HFFc6 (cell line): ENCODE measurements at places on chromosomes 7 and 10. TPM values are rescaled to one million over a fixed set of nuclear protein-coding genes. Genes with fewer than 3 reads are reported as not detected.

- DNase-seq: peak; percentile 98
These were observed at the start of gene TWIST1 for GRCh38 chr7:19117091-19117869. Gene TWIST1, minus strand, starts transcription at chr7:19117636. Its CDS starts 315 bp downstream, at chr7:19117321.

DNA sequence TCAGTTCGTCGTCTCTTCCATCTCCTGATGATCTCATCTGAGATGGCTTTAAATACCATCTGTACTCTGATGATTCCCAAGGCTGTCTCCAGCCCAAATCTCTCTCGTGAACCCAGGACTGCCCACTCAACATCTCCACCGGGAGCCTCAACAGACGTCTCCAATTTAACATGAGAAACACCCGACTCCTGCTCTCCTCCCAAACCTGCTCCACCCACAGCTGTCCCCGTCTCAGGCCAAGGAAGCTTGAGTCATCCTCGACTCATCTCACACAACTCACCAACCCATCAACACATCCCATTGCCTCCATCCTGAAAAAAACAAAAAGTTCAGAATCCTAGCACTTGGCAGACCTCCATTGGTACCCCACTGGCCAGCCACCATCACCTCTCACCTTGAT is 29.7 kb upstream of the CALN1 start:
- DNase-seq: no peak

The GAD2 gene
- not detected in 3 replicates for total RNA-seq

The ACBD7 gene
- 0.51 to 0.81 TPM (median 0.80 TPM) in 3 replicates for total RNA-seq

DNA sequence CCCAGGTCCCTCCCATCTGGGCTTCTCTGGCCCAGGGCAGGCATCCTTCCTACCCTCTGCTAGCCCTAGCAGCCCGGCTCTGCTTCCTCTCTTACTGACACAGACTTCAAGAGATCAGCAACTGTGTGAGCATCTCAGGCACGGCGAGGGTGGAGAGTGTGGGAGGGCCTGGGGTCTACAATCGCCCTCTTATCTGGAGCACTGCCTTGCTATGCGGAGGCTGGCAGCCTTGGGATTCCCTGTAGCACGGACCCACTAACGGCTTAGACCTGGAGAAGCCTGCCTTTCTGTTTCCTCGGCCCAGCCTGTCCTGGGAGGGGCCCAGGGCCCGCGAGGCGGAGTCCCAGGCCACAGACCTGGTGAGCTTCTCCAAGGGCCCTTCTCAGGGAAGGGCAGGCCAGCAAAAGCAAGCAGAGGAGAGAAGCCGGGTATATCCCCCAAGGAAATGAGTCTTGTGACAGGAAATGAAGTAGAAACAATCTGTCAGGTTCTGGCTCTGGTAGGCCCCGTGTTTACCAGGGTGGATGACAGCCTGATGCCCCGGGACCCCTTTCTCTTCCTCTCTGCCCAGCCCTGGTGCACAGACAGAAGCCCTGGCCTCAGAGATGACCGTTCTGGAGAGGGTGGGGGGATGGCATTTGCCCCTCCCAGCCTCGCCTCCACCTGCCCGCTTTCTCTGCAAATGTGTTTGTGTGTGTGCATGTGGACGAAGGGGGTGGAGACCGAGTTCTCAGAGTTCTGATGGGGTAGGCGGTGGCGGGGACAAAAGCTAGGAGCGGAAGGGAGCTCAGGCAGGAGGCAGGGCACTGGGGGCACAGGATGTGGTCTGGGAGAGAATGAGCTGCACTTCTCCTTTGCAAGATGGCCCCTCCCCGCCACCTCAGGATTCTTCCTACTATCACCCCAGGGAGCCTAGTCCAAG is 2.5 kb downstream of the LRCH4 start:
- DNase-seq: no peak

The WIPF3 gene
- total RNA-seq: not detected in 3 replicates

GRCh38 chr7:151524331-151524730 is 4.6 kb upstream of the RHEB start:
- DNase-seq: no peak

The SGMS1 gene
- 19.8 to 25.6 TPM (median 24.9 TPM) in 3 replicates for total RNA-seq

- no peak for DNase-seq
These were observed 668 bp downstream of the GPR37 start for GRCh38 chr7:124764847-124765400.

DNA sequence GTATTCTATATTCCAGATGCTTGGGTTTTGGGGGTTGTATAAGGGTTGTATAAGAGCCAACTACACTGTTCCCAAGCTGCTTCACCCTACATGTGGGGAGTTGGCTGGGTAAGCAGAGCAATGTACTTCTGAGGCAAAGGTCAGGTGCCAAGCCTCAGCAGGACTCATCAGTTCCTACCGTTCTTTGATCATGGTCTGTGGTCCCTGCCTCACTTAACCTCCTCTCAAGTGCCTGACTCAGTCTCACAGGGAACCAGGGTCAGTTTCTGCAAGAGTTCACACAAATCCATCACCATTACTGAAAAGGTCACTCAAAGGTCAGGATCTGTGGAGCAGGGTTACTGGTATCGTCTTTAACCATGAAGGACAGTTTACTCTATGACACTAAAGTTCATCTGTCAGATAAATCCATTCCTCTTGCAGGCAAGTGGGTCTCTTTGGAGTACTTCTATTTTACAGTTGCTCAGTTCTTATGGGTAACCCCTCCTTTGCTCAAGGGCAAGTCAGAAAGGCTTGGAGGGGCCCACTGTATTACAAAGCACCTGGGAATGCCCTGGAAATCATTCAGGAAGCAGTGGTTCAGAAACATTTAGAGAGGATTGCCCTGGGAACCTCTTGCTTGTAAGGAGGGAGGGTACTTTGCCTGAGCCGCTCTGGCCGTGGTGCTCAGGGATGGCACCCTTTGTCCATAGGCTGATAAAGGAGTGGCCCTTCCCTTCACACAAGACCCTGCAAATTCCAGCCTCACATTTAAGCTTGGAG is 184.3 kb upstream of the CDCA7L start:
- DNase-seq: no peak

GRCh38 chr7:7564323-7564780 is 2.3 kb upstream of the MIOS start:
- peak; percentile 91 for DNase-seq

The NCF1 gene
- not detected in 3 replicates for total RNA-seq

The TAS2R41 gene
- total RNA-seq: not detected in 3 replicates

DNA sequence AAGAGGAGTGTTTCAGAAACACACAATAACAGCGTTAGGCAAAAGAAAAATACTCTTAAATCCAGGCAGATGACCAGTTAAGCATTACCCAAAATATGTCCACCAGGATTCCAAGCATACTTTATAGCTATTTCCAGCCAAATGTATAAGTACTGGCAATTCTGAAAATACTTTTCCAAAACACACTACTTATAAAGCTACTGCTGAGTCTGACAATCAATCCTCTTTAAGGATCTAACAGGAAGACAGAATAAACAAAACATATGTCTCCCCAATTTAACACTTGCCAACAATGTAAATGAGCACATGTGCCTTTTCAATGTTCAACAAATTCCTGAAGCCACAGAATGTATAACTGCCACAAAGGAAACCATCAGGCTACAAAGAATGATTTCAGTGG is 370.9 kb downstream of the SORCS1 start:
- DNase-seq: no peak

DNA sequence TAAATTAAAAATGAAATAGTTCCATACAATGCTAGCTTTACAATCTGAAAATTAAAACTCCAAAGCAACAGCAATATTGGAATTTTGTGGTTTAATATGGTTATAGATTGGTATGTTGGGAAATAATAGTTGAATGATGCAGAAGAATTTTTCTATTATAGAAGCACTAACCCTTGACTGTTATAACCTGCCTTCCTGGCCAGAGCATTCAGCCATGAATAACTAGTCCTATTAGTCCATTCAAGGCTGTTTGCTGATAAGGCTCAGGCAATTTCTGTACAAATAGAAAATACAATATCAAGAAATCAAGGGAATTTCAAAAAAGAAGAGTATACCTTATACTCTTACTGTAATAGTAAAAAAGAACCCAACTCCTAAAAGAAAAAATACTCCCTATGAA is 101.6 kb upstream of the SP4 start:
- DNase-seq: no peak

GRCh38 chr10:97365761-97366351 is 31.3 kb upstream of the FRAT2 start:
- DNase-seq: no peak

DNA sequence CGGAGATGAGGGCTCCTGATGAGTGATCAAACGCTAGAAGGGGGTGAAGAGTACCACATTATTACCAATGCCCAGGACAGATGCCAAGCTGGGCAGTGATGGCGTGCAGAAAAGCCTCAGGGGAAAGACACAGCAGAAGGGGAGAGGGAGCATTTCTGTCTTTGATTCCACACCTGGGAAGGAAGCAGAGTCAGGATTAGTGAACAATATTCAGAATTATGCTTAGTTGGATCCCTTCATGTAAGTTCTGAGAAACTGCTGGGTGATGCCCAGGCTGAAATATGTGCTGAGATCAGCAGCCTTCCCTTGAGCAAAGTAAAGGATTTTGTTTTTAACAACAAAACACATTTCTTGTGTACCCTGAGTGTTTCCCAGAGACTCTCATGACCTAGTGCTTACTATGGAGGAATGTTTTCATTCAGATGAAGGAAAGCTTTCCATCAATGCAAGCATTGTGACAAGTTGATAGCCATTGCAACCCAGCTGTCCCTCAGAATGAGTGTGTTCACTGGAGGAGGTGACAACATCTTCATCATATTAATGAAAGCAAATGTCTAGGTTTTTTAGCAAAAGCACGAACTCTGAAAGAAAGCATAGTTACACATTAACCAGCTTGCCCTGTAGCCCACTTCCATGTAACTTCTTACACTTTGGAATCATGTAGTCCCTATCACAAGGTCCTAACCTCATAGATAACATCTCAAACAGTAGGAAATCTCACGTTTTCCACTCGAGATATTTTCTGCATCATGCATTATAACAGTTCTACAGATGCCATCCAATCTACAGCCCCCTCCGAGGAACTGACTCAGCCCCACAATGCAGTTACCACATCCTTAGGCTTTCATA is 23.8 kb upstream of the AKR1C1 start:
- DNase-seq: peak; percentile 2

- DNase-seq: no peak
These were observed 1.4 kb downstream of the HABP2 start for GRCh38 chr10:113554214-113554613.

DNA sequence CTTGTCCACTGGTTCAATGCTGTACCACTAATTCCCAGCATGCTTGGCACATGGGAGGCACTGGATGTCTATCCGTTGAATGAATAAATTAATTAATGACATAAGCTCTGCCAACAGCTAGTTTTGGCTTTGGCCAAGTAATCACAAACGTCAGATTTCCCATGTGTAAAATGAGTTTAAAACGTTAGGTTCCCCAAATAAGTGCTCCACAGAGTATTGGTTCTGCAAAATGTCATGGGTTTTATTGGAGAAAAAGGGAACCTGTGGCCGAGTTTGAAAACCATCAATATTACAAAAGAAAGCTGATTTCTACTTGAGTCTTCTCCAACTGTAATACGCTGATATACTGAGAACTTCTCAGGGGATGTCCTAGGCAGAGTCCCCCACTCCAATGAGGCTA is 23.2 kb downstream of the ELMO1 start:
- DNase-seq: no peak
